CD4-positive, alpha-beta T cell treated with Interferon alpha-2 for 1 hour (primary cell): ENCODE measurements at places on chromosomes 2 and 18.

GRCh38 chr2:185417111-185417510 is 321.5 kb upstream of the FSIP2 start:
- DNase-seq: no peak

DNA sequence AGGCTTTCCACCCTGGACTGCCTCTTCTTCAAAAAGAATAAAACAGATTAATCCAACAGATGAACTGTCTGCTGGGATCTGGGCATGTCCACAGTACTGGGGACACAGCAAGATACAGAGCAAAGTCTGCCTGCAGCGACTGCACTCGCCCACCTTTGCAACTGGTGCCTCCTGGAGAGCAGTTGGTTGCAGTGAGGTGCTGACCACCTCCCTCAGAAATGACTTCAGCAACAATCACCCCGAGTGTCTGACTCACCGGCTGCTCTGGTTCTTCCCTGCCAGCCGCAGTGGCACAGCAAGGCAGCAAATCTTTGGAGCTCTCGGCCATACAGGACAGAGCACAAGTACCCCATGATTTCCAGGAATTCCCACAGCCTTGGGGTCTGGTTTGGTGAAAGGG is 179.7 kb downstream of the ANAPC1 start:
- DNase-seq: no peak

DNA sequence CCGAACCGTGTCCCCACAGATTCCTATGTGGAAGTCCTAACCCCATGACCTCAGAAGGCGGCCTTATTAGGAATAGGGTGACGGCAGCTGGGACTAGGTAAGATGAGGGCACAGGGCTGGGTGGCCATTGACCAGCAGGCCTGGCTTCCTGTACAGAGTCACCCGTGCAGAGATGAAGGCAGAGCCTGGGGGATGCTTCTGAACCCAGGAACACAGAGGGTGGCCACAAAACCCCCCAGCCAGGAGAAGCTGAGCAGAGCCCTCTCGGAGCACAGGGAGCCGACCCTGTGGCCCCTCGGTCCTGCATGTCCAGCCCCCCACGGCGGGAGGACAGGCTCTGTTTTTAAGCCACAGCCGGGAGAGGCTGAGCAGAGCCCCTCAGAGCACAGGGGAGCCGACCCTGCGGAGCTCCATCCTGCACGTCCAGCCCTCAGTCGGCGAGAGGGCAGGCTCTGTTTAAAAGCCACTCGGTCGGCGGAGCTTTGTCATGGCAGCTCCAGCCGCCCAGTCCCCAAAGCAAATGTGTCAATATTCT is 2.7 kb downstream of the PDCD1 start:
- DNase-seq: no peak

- DNase-seq: no peak
Observed at GRCh38 chr18:48824231-48824970, 126.4 kb downstream of the SMAD7 start.

DNA sequence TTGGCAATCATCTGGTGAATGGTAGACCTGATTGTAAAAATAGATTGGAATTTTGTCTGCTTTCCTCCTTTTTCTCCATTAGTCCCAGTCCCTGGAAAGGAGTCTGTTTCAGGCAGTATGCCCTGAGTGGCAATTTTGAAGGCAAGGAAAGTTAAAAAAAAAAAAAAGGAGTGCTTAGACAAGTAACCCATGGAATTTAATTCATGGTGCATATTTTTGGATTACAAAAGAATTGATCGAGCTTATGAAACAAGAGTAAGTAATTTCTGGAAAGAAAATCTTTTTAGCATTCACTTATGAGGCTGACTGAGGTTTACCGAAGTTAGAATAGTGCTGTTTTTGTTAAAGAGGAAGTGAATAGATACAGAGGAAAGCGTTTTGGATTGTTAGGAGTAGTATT is 29.4 kb upstream of the TMEM178A start:
- no peak for DNase-seq

- DNase-seq: no peak
Observed at GRCh38 chr18:79117385-79117784, 48.2 kb downstream of the ATP9B start.

DNA sequence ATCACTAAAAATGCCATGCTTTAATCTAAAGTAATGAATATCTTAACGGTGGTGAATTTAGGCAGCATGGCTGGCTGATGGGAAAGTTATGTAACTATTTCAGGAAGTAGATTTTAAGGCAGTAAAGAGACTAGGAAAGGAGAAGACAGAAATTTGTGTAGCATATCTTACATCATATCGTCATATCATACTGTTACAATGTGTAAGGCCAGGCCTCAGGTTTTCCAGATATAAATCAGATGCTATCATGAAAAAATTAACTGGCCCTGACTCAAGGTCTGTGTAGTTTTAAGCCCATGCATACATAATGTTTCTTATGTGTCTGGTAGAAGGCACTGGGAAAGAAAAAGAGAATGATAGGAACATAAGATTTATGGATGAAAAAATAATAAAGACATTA is 8.9 kb upstream of the FAP start:
- no peak for DNase-seq

- no peak for DNase-seq
Observed at GRCh38 chr18:79922971-79923411, 28.5 kb downstream of the SLC66A2 start.
